ENCODE measurements at places on chromosomes 16 and 17. TPM values are rescaled to one million over a fixed set of nuclear protein-coding genes. Genes with fewer than 3 reads are reported as not detected.

The GID4 gene
- 9.9 TPM for total RNA-seq

The GRAP gene
- 0.38 TPM for total RNA-seq

The MYH3 gene
- 1.9 TPM for total RNA-seq

DNA sequence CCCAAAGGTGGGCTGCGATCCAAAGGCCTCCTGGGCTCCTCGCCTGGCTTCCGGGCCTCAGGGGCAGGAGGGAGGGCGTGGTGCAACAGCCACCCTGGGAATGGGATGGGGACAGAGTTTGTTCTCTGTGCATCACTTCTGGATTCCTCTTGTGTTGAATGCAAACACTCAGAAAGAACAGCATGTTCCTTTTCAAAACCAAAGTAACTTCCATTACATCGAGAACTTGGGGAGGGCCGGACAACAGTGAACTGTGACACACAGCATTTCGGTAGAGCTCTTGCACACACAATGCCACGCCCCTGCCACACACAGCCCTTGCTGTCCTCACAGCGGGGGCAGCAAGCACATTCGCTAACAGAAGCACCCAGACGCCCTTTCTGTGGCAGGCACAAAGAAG is 36.1 kb upstream of the FASN start:
- H3K36me3 ChIP-seq, result no peaks in the 10 kb centered on the region
- H3K27me3 ChIP-seq, result no peaks in the 10 kb centered on the region
- no peak overlapping the region for H3K27ac ChIP-seq

DNA sequence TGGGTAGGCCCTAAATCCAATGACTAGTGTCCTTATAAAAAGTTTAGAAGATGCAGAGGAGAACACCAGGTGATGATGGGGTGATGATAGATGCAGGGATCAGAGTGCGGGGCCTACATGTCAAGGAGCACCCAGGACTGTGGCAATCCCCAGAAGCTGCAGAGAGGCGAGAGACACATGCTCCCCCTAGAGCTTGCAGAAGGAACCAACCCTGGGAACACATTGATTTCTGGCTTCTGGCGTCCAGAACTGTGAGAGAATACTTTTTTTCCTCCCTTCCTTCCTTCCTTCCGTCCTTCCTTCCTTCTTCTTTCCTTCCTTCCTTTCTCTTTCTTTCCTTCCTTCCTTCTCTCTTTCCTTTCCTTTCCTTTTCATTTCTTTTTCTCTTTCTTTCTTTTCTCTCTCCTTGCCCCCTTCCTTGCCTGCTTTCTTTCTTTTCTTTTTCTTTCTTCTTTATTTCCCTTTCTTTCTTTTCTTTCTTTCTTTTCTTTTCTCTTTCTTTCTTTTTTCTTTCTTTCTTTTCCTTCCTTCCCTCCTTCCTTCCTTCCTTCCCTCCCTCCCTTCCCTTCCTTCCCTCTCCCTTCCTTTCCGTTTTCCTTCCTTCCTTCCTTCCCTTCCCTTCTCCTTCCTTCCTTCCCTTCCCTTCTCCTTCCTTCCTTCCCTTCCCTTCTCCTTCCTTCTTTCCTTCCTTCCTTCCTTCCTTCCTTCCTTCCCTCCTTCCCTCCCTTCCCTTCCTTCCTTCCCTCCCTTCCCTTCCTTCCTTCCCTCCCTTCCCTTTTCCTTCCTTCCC is 134.3 kb downstream of the HAPSTR1 start:
- H3K36me3 ChIP-seq, result no peaks in the 10 kb centered on the region
- H3K27me3 ChIP-seq, result no peaks in the 10 kb centered on the region
- no peak overlapping the region for H3K27ac ChIP-seq
- no peak overlapping the region for H3K4me3 ChIP-seq
- H3K4me1 ChIP-seq, result no peaks in the 10 kb centered on the region

- no peak overlapping the region for H3K4me3 ChIP-seq
- no peaks in the 10 kb centered on the region for H3K36me3 ChIP-seq
- DNase-seq, result no peak
- peaks cover 2% of the 10 kb centered on the region for H3K4me1 ChIP-seq
- peaks cover 6% of the 10 kb centered on the region for H3K27me3 ChIP-seq
- no peak overlapping the region for H3K27ac ChIP-seq
Observed at GRCh38 chr16:84957792-84958191, 53.5 kb downstream of the ZDHHC7 start.

DNA sequence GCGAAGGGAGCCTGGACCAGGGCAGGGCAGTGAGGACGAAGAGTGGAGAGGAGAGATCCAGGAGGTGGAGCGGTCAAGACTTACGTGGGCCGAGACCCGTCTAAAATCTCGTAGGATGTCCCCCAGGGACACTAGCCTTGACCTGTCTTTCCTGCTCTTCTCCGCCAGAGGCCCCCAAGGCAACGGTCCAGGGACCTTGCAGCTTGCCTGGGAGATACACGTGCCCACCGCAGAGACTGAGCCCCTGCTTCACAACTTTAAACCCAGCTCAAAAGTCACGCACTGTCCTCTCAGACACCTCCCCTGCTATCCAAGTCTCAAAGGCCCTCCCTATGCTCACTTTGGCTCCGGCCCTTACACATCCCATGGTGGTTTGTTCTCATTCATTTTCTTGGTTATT is 9.4 kb downstream of the TIGD7 start:
- H3K27me3 ChIP-seq, result no peaks in the 10 kb centered on the region
- H3K27ac ChIP-seq, result no peak overlapping the region
- no peaks in the 10 kb centered on the region for H3K4me1 ChIP-seq
- no peak for DNase-seq
- H3K4me3 ChIP-seq, result no peak overlapping the region
- H3K36me3 ChIP-seq, result peaks cover 23% of the 10 kb centered on the region

DNA sequence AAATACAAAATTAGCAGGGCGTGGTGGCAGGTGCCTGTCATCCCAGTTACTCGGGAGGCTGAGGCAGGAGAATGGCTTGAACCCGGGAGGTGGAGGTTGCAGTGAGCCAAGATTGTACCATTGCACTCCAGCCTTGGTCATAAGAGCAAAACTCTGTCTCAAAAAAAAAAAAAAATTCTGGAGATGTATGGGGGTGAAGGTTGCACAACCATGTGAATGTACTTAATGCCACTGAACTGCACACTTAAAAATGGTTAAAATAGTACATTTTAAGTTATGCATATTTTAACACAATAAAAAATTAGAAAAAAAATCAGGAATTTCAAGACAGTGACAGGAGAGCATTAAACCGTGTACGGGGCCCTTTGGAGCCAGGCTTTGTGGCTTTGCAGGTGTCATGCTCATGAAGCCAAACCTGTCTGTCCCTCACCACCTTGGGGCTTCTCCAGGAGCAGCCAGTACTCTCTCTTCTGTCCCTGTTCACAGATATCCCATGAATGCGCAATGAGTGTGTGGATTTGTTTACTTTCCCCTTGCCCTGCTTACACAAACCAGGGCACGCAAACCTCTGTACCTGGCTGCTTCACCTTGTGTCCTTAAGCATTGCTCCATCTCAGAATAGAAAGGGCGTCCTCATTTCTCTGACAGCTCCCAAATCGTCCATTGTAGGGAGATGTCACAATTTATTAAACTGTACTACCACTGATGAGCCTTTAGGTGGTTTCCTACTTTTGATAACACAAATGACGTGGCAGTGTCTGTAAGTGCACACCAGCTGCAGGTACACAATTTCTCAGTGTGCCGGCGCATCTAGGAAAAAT is 58.2 kb upstream of the CBX4 start:
- peaks cover 15% of the 10 kb centered on the region for H3K27me3 ChIP-seq
- H3K27ac ChIP-seq, result no peak overlapping the region
- no peaks in the 10 kb centered on the region for H3K4me1 ChIP-seq
- no peak overlapping the region for H3K4me3 ChIP-seq
- no peaks in the 10 kb centered on the region for H3K36me3 ChIP-seq
- no peak for DNase-seq

- H3K27ac ChIP-seq, result peak overlapping the region; percentile 93
- peaks cover 6% of the 10 kb centered on the region for H3K36me3 ChIP-seq
- peak overlapping the region; percentile 93 for H3K4me3 ChIP-seq
- peak; percentile 58 for DNase-seq
- peaks cover 10% of the 10 kb centered on the region for H3K4me1 ChIP-seq
- no peaks in the 10 kb centered on the region for H3K27me3 ChIP-seq
Observed at GRCh38 chr16:28863929-28864793, 518 bp downstream of the SH2B1 start.

GRCh38 chr17:39235555-39236449 is 10.1 kb upstream of the STAC2 start:
- no peak overlapping the region for H3K4me3 ChIP-seq
- no peaks in the 10 kb centered on the region for H3K36me3 ChIP-seq
- peaks cover 11% of the 10 kb centered on the region for H3K4me1 ChIP-seq
- DNase-seq, result peak; percentile 35
- peaks cover 3% of the 10 kb centered on the region for H3K27me3 ChIP-seq

DNA sequence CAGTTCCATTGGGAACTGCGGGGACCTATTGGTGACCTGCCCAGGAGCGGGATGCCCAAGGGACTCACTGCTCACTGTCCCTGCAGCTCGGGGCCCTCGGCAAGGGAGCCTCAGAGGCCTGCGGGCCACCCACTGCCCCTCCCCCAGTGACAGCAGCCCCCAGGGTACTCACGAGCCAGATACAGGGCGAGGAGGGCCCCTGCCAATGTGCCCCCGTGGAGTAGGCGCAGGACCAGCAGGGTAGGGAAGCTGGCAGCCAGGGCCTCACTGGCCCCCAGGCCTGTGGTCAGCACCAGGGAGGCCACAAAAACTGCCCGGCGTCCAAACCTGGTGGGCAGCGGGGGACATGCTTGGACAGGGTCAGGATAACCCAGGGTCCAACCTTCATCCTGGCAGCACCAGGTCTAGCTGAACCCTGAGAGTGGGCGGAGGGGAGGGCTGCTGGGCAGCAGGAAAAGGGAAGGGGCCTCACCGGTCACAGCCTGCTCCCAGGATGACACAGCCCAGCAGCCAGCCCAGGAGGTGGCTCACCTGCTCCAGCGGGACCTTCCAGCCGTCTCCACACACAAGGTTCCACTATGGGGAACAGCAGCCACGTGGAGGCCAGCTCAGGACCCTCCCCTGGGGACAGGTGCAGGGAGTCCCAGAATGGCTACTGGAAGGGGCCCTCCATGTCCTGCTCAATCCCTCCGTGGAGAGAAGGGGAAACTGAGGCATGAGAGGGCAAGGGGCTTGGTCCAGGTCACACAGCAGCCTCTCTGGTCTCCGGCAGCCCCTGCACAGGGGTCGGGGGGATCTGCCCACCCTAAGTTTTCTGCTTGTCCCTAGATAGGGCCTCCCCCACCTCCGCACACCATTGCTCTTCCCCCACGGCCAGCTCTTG is 855 bp downstream of the SLC22A31 start:
- H3K27ac ChIP-seq, result no peak overlapping the region
- no peak for DNase-seq
- H3K27me3 ChIP-seq, result peaks cover 29% of the 10 kb centered on the region
- H3K36me3 ChIP-seq, result no peaks in the 10 kb centered on the region
- no peaks in the 10 kb centered on the region for H3K4me1 ChIP-seq

- H3K27me3 ChIP-seq, result no peaks in the 10 kb centered on the region
- H3K4me1 ChIP-seq, result peaks cover 26% of the 10 kb centered on the region
- no peak overlapping the region for H3K4me3 ChIP-seq
Observed at GRCh38 chr17:10130263-10130662, 68.1 kb downstream of the GAS7 start.

Measured in astrocyte (in vitro differentiated cells and primary cell).